Endothelial cell of umbilical vein (primary cell): ENCODE measurements at places on chromosomes 7 and 10.

- no peak for DNase-seq
Measured at GRCh38 chr10:96267234-96267705, 4.1 kb downstream of the BLNK start.

DNA sequence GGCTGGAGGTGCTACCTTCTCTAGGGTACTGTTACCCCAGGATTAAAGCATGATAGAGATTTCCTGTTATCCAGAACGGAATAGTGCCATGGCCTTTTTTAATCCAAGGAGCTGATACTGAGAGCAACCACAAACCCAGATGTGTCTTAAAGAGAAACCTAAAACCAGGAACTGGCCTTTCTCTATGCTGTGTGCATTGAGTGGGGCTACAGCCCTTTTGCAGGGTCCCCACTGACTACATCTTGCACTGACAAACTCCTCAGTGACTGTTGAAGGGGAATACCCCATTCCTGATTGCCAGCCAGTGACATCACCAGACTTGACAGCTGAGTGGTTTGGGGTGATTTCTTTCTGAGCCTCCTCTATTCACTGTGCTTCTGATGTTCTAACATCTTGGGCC, 81.9 kb upstream of the CAPZA2 start:
- no peak for DNase-seq

- DNase-seq, result no peak
Measured at GRCh38 chr7:54725255-54725654, 33.8 kb downstream of the SEC61G start.

- no peak for DNase-seq
Measured at GRCh38 chr7:99357701-99358490, 16.6 kb upstream of the ARPC1B start.

GRCh38 chr10:7610651-7611389, 55.9 kb downstream of the ITIH5 start:
- DNase-seq, result no peak

DNA sequence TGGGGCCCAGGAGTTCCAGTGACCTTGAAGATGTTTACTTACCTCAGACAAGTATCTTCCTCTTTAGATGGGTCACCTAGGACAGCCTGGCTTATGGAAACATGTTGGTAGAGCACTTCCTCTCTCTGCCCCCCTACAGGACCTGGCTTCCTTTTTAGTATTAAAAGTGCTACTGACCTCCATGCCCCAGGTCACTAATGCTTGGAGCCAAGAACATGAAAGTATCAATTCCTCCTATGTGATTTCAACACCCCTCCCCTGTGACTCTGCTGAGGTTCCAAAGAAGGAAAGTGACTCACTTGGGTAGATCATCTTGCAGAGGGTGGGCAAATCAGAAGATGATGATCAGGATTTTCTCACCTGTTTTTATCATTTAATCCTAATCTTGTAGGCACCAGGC, 125.3 kb upstream of the CCDC6 start:
- DNase-seq, result no peak

DNA sequence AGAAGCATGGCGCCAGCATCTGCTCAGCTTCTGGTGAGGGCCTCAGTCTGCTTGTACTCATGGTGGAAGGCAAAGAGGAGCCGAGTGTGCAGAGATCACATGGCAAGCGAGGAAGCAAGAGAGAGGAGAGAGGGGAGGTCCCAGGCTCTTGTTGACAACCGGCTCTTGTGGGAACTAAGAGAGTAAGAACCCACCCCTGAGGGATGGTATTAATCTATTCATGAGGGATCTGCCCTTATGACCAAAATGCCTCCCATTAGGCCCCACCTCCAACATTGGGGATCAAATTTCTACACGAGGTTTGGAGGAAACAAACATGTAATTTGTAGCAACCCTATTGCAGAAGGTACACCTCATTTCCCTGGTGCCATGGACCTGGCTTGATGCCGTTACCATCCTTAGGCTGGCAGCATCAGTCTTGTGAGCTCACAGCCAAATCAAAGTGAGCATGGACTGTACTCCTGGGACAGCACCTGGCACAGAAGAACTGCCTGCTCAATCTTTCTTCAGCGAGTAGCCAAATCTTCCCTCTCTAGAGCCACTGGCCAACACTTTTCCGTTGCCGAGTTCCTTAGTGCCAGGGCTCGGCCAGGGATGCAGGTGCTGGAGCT, 6.5 kb downstream of the BTBD16 start:
- no peak for DNase-seq
